ENCODE measurements at places on chromosomes 3 and 15.

DNA sequence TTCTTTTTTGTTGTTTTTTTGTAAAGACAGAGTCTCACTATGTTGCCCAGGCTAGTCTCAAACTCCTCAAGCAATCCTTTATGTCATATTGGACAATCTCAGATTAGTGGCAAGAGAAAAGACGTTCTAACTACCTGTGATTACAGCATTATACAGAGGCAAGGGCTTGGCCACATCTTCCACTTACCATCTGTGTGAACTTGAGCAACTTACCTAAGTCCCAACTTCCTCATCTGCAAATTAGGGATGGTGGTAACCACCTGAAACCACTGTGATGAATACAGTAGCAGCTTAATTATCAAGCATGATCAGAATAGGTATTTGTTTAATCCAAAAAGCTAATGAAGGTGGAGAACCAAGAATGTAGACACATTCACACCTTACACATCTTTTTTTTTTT, 16.1 kb downstream of the LRRC2 start:
- DNase-seq = no peak

GRCh38 chr3:19342389-19342788, 194.1 kb downstream of the KCNH8 start:
- no peak for DNase-seq

DNA sequence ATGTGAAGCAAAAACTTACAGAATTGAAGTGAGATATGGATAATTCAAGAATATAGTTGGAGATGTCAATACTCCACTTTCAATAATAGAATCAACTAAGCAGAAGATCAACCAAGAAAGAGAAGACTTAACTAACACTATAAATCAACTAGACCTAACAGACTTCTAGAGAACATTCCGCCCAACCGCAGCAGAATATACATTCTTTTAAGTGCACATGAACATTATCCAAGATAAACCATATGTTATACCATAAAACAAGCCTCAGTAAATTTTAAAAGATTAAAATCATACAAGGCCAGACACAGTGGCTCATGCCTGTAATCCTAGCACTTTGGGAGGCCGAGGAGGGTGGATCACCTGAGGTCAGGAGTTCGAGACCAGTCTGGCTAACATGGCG, 5.5 kb upstream of the TEX55 start:
- DNase-seq = no peak

DNA sequence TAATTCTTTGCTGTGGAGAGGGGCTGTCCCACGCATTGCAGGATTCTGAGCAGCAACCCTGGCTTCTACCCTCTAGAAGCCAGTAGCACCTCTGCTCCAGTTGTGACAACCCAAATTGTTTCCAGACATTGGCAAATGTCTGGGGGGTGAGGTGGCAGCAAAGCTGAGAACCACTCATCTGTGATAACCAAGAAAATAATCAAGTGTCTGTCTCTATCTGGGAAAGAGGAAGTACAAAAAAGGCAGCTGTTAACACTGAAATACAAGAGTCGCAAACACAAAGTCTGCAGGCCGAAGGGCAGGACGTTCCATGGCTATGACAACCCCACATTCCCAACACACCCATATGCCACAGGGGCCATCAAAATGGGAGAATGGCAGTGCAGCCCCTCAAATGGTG, 42.2 kb upstream of the GNB5 start:
- DNase-seq = no peak

DNA sequence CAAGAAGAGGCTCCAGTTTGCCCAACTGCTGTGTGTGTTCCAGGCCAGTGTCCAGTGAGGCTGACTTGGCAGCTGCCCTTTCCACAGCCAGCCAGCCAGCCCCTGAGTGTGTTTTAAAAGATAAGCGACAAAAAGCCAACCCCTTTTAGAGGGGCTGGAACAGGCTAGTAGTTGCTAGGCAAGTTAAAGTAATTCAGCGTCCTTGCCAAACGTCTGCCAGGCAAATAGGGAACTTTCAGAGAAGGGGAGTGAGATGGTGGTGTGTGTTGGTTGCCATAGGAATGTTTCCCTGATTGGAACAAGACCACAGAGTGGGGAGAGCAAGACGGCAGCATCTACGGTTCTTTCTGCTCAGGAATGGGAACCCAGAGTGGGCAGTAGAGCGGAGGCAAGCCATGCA, 86.3 kb downstream of the TMEM108 start:
- no peak for DNase-seq

DNA sequence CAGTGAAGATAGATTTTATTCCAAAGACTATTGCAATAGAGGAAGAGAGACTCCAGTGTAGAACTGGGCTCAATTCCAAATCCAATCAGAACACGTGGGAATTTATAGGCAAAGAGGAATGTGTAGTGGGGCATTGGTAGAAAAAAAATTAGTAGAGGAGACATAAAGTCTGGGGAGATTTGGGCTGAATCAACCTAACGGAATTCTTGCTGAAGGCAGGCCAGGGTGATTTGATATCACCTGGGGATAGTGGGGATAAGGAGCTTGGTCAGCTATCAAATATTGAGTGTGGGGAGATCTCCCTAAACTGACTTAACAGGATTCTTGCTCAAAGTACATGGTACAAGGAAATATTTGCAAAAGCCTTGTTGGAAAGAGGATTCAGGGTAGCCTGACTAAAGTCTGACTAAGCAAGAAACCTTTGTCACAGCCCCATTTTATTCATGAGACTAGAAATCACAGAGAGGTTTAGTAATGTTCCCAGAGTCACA, 29.6 kb downstream of the SST start:
- DNase-seq = no peak

DNA sequence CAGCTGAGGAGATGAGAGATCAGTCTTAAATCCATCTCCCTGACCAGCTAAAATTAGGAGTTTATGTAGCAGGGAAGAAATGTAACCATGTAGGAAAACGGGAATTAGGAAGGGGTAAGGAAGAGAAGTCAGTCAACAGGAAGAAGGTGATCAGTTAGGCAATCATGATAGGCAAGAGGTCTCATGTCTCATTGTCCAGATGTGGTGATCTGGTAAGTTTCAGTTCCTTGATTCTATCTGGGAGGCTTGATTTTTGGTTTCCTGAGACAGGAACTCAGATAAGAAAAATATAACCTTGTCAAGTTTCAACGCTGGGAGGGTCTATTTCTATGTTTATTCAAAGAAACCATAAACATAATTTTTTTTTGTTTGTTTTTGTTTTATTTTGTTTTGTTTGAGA, 40.3 kb upstream of the TBC1D5 start:
- DNase-seq = no peak

GRCh38 chr3:106337116-106337515, 468.3 kb upstream of the CBLB start:
- no peak for DNase-seq

GRCh38 chr3:64612916-64613526, 74.8 kb downstream of the ADAMTS9 start:
- no peak for DNase-seq

- no peak for DNase-seq
These were observed 67.3 kb downstream of the ADAM10 start for GRCh38 chr15:58682234-58682633.

DNA sequence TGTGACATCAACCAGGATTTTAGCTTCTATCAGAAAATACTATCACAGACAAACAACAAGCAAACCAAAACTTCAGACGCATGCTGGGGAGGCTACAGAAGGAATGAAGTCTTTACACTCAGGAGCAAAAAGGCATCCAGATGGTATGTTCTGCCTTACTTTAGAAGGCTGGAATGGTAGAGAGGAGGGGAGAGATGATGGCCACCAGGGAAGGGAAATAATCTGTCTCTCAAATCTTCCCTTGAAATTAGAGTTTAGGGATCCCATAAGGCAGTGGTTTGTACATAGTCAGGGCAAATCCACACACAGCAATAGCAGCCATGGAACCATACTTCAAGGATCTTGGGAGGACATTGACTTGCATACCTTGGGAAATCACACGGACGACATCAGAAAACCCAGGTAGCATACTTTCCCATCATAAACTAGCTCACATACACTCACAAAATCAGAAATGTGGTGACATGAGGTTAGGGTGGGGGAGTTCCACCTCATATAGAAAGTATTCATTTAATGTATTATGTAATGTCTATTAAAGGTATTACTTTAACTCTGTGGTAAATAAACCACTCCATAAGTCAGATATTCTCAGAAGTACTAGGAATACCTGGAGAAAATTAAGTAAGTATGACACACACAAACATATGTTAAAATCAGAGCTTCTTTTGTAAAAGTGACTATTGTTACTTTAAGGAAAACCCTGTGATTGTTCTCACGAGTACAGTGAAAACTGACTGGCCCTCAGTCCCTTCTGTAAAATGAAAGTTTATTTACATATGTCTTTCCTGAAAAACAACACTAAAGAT, 9.4 kb downstream of the BTLA start:
- DNase-seq = no peak

DNA sequence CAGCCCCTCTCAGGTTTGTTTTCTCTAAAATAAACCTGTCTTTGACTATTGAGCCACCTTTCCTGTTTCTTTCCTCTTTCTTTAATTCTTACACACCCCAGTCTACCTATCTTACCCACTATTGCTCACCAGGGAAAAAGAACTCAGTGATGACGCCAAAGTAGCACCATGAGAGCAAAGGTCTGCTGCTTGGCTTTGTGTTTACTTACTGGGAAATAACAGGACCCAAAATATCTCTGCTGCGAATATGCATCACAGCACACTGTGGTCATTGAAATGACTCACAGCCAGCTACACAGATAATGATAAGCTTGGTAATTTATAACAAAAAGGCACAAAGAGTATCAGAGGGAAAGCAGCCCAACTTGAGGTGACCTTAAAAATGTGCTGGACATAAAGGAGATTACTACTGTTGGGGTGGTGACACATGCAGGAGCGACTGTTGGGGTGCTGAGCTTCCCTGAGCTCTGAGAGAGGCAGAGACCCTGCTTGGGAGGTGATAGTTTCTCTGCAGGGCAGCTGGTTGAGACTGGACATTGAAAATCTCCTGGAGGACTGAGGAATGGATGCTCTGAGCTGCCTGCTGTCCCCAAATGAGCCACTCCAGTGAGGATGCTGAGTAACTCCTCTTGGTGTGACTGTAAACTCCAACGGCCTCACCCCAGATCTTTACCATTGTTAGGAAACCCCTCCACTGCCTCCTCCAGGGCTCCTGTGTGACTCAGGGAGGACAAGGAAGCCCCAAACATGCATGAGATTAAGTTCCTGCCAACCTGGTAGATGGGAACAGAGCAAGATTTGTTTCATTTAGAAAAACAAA, 14.5 kb downstream of the EFCAB12 start:
- no peak for DNase-seq

DNA sequence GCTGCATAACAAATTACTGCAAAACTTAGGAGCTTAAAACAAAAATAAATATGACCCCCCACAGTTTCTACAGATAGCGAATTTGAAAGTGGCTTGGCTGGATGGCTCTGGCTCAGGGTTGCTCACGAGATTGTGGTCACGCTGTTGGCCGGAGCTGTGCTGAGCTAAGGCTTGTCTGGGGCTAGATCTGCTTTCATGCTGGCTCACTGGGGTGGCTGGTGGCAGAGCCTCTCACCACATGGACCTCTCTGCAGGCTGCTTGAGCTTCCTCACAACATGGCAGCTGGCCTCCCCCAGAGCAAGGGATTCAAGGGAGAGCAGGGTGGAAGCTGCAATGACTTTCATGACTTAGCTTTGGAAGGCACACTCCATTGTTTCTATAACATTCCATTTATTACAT, 354.1 kb downstream of the SHQ1 start:
- DNase-seq = no peak

GRCh38 chr3:27978440-27978839, 256.3 kb upstream of the EOMES start:
- DNase-seq = no peak

Measured in NCI-H748 treated with DMSO at 0.1 percent for 48 hours (cell line).